ENCODE measurements at places on chromosomes 7 and 10.

GRCh38 chr10:34430685-34431084 is 384.4 kb downstream of the PARD3 start:
- no peak for DNase-seq

DNA sequence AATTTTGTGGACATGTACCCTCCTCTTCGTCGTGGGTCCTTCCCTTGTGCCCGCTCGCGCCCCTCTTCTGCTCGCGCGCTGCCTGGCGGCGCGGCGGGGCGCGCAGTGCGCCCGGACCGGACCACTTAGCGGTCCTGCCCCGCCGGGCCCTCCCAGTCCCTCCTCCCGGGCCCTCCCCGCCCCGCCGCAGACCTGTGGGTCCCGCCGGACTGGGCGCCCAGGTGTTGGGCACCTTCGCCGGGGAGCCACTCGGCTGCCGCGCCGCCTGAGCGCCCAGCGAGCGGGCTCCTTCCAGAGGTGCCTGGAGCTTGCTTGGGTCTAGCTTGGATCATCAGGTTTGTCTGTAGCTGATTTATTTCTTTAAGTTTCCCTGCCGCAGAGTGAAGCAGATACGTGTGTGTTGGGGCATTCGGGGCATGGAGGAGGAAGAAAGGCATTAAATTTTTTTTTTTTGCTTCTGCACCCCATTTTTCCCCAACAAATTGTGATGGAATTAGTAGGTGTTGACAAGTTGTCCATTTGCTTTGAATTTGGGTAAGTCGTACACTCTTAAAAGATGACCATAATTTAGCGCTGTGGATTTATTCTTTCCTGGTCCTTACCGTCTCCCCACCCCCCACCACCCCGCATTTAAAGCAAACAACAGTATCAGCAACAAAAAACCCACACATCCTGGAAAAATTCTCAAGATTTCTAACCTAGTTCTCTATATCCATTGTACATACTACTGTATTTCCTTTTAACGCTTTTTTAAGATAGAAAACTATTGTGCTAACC is 905 bp downstream of the C1GALT1 start:
- DNase-seq: peak; percentile 22

DNA sequence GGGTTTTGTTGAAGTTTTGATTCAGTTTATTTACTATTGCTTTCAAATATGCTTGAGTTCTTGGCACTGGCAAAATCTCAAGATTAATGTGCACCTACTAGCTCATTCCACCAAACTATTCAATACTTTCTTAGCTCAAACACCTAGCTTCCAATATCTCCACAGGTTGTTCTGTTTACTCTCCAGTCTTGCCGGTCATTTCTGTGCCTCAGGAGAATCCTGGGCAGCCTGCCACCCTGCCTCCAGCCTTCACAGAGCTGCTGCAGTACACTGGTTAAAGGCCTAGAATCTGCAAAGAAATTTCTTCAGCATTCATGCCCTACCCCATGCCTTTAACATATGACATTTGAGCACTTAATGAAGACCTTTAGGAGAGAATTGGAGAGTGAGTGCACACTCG is 4.0 kb upstream of the TMEM106B start:
- no peak for DNase-seq

DNA sequence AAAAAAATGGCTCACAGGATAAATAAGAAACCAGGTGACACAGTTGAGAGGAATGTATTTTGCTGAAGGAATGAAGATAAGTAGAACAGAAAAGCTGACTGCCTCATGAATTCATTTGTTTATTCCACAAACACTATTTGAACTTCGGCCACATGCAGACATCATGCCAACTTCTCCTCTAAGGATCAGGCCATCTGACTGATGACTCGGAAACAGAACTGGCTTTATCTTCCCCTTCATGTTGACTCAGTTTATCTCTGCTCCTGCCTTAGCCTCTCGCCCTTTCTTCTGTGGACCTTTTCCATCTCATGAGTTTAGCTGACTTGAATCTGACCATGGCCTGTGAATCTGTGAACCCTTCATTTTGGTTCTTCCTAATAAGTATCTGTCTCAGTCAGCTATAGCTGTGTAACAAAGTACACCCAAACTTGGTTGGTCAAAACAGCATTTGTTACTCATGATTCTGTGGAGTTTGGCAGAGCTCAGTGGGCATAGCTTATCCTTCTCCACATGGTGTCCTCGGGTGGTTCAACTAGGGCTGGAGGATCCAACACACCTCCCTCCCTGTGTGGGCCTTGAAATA is 44.0 kb upstream of the GRID1 start:
- peak; percentile 64 for DNase-seq

GRCh38 chr10:10330418-10330817 is 687.3 kb upstream of the CELF2 start:
- peak; percentile 73 for DNase-seq

DNA sequence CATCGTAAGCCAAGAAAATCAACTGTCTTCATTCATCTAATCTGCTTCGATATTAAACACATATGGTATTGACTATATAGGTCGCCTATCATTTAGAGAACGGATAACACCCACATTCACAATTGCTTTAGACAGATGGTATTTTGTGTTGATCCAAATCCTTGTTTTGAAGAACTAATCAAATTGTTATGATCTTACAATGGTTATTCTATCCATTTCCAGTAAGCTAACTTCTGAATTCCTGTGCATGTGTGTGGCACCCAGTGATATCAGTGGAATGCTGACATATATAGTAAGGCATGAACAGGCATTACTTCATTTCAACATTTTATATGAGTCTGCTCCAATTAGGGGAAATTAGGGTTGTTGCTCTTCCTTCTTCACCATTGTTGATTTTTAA is 98.8 kb downstream of the SEMA3E start:
- peak; percentile 85 for DNase-seq

- DNase-seq: peak; percentile 99
These were observed 93.1 kb upstream of the PDE1C start for GRCh38 chr7:32163141-32163806.
